ENCODE measurements at places on chromosomes 4 and X. TPM values are rescaled to one million over a fixed set of nuclear protein-coding genes. Genes with fewer than 3 reads are reported as not detected.
A peak's percentile ranks its signal among the peaks of the same experiment; 100 is the strongest.

DNA sequence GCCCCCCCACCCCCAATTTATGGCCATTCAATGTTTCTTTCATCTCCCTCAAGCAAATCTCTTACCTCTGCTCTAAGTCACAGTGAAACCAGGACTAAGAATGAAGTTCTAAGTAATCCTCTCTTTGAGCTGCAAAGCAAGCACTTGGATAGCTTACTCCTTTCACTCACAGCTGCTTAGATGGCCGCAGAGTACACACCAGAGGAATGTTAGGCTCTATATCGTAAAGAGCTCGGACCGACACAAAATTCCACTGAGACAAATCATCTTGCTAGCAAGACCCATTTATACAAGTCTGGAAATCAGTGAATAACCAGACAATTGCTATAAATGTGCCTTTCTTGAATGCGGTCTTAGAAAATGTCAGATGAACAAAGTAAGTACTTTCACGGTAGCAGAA is 135.0 kb downstream of the IDS start:
- no peak for DNase-seq

GRCh38 chr4:168437192-168437943 is 42.9 kb downstream of the DDX60L start:
- DNase-seq, result no peak

GRCh38 chrX:36753602-36754001 is 254.6 kb upstream of the FAM47C start:
- DNase-seq, result no peak

GRCh38 chr4:85952528-85952927 is 407.3 kb downstream of the MAPK10 start:
- peak; percentile 46 for DNase-seq

DNA sequence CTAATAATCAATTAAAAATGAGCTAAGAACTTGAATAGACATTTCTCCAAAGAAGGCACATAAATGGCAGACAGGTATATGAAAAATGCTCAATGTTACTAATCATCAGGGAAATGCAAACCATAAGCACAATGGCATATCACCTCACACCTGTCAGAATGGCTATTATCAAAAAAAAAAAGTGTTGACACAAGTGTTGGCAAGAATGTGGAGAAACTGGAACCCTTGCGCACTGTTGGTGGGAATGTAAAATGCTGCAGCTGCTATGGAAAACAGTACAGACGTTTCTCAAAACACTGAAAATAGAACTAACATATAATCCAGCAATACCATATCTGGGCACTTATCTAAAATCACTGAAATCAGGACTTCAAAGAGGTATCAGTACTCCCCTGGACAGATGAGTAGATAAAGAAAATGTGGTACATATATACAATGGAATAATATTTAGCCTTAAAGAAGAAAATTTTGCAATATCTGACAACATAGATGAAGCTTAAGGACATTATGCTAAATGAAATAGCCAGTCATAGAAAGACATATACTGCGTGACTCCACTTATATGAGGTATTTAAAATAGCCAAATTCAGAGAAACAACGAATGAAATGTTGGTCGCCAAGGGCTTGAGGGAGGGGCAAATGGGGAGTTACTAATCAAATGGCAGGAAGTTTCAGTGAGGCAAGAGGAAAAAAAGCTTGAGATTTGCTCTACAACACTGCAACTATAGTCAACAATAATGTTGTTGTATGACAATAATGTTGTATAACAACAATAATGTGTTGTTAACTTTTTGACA is 175.5 kb downstream of the WDFY3 start:
- no peak for DNase-seq

GRCh38 chrX:13691841-13692371 is 3.0 kb downstream of the RAB9A start:
- no peak for DNase-seq

- DNase-seq, result no peak
Observed at GRCh38 chr4:4851081-4851480, 8.4 kb upstream of the MSX1 start.

DNA sequence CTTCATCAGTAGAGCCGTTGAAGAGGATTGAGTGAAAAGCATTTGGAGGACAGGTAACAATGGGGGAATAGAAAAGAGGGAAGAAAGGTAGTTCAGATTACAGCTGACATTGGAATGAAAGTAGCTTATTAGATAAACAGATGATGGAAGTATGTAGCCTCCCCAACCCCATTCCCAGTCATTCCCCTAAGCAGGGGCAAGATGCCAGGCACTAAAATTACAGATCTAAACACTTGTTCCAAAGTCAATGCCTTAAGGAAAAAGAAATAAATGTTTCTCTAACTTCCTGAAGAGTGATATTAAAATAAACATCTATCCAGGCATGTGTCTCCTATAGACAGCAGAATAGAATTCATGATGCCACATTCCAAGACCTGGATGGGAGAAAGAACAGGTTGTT is 350.8 kb downstream of the PDGFC start:
- DNase-seq, result no peak

DNA sequence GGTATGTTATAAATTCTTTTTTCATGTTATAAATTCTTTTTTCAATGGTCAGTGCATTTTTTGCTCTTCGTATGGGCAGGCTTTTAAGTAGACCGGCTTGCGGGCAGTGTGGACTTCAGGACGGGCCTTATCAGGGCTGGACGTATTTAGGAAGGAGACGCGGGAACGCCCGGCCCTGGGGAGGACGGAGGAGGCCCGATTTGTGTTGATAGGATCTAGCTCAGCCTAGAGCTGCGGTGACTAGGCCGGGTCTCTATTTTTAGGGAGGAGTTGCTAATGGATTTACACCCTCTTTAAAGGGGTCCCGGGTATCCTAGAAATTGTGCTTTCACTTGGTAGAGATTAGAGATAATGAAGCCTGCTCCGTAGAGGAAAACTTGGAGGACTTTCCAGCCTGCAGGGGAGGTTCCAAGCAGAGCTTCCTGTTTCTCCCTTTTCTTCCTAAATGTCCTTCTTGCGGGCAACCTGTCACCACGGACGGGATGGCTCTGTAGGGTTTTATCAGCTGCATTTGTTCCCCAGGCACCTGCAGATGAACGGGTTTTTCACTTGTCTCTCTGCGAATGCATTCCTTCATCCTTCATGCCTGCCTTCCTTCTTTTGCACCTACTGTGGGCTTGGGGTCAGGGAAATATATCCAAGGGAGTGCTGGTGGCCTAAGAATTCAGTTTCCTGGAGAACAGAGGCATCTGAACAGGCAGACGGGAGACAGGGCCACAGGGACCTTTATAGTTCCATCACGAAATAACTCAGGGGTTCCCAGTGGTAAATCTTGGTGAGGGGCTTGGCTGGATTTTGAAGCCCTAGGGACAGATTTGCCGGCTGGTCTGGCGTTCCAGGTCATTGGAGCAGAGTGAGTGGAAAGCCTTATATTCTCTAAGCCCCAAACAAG is 1.4 kb downstream of the CD99 start:
- no peak for DNase-seq

GRCh38 chrX:39915081-39915480 is 182.7 kb downstream of the BCOR start:
- DNase-seq, result no peak

DNA sequence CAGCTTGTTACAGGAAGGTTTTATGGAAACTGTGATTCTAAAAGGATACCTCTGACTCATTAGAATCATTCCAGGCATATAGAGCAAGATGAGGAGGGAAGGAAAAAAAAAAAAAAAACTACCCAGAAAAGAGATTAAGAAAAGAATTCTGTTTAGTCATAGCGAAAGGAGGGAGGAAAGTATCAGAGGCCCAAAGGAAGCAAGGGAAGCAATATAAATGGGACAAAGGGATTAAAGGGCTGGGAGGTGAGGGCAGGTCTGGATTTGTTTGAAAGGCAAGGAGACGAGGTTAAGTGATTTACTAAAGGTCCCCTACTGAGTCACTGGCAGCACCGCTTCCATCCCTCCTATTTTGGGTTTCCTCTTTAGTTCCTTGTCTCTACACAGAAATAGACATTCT is 88.6 kb upstream of the IL1RAPL1 start:
- DNase-seq, result peak; percentile 58

- no peak for DNase-seq
Observed at GRCh38 chr4:157655096-157655809, 434.7 kb downstream of the GRIA2 start.

GRCh38 chrX:69031971-69032391 is 133.3 kb downstream of the PJA1 start:
- DNase-seq, result peak; percentile 62

DNA sequence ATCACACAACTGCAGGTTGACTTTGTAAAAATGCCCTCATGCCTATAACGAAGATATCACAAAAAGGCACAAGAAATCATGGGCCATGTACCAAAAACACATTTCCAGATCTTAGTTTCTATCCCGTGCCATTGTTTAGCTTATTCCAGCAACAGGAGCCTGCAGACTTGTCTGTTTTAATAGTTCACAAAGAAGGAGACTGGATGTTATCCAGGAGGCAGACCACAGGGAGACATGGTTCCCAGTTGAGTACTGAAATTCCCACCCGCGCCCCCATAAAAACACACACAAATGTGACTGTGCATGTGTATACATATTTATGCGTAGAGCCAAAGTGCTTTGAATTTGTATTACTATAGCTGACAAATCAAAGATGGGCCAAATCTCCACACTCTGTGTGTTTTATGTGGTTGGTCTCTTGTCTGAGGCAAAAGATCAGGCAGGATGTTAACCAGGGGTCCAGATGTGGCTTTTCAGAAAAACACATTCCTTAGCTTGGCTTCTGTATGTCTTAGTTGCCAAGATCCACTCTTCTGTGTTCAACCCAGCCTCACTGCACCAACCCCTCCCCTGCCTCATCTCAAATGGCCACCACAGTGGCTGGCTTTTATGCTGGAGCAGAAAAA is 469.2 kb upstream of the DIPK2B start:
- DNase-seq, result no peak

DNA sequence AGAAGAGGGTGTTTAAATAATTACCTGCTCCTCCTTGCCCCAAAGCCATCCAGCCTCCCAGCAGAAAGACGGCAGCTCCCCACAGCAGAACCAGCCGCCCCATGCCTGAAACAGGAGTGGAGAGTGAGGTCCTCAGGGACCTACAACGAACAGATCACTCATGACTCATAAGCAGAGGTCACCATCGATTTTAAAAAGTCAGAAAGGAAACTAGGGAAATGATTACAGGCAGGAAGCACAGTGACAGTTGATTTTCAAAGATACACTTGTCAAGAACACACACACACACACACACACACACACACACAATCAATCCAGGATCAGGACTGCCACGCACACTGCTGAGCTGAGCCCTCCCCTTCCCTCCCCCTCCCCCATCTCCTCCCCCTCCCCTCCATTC is at the start of gene CRLF2:
CRLF2 (minus strand) TSS at position 118 of the 400 bp plus-strand sequence; CDS start at position 103, 15 bp downstream.
- DNase-seq, result peak; percentile 29

DNA sequence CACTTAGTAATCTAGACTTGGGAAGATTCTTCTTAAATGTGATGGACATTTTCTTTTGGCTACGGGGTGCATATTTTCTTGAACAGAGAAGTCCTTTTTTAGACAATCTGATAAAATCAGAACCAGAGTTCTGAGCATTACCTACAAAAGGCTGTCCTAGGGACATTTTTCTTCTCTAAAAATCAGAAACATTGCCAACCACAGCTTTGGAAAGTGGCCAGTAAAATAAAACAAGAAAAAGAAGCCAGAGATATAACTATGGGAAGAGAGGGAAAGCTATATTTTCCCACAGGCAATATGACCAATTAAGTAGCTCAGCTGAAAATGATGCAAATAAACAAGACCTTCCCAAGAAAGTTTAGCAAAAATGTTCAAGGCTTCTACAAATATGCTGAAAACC is 55.9 kb downstream of the MXRA5 start:
- DNase-seq, result no peak

GRCh38 chr4:26288355-26288909 is 32.4 kb upstream of the RBPJ start:
- no peak for DNase-seq

DNA sequence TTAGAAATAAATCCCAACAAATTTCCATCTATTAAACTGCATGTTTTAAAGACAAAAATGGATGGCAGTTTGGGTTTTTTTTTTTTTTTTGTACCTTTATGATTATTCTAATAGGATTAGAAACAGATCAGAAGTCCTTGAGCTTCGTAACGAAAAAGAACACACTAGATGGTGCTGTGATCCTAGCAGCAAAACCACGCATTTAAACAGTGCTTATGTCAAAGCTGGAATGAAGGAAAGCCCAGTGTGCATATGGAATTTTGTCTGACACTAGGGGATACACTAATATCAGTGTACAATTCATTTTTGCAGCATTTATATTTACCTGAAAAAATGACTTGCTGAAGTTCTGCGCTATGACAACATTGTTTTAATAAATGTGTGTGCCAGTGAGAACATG is 229.1 kb downstream of the VEGFC start:
- no peak for DNase-seq

DNA sequence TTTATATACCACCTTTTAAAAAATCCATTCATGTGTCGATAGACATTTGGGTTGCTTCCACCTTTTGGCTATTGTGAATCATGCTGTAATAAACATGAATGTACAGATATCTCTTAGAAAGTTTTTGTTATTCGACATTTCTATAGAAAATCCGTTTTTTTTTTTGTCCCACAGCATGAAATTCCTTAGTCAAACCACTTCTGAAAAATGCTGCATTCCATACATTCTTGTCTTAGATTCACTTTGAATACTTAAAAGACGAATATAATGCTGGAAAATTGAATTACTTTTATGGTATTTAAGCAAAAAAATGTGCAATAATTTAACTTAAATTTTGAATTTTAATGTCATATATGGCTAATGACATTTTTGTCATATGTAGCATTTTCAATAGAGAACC is 1345.5 kb downstream of the TECRL start:
- no peak for DNase-seq

DNA sequence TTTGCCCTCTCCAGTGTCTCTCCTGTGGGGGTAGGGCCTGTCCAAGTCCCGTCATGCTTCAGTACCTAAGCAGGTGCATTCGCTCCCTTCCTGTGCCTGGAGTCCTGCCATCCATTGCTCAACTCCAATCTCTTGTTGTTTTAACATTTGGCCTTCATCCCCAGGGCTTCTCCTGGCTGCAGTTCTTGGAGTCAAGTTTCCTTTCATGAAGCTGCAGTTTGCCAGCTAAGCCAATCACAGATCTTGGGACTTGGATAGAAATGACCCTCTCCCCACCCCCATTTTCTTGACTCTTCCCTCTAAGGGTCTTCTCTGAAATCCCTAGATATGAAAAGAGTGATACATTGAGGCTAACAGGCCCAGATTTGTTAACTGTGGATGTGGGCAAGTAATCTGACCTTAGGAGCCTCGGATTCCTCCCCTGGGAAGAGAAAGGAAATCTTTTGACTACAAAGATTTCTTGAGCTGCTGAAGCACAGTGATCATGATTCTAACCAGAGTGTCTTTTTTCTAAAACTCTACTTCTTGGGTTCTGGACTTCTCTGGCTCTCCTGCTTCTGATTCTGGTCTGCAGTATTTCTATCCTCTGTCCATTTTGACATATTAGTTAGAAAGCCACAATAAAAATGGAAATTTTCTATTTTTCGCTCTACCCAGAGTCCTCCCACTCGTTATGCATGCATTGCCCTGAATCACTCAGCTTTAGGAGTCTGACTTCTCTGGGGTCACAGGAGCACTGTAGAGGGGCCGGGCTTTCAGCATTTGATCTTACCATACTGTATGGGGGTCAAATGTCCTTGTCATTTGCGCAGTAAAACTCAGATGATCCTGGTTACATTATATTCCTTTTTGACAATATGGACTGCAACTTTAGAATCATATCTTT is 61.0 kb downstream of the CHRNA9 start:
- peak; percentile 35 for DNase-seq

- DNase-seq, result no peak
Observed at GRCh38 chrX:151402719-151403390, 5.8 kb downstream of the VMA21 start.

Gene NLRP2B
- total RNA-seq, result not detected

Gene VCX3B
- not detected for total RNA-seq

Gene CTAG1A
- not detected for total RNA-seq

Measured in mammary epithelial cell (primary cell).